Activated naive CD4-positive, alpha-beta T cell treated with Interleukin-2 at 50 U/mL for 16 hours (primary cell): ENCODE measurements at places on chromosomes 6 and 20.

DNA sequence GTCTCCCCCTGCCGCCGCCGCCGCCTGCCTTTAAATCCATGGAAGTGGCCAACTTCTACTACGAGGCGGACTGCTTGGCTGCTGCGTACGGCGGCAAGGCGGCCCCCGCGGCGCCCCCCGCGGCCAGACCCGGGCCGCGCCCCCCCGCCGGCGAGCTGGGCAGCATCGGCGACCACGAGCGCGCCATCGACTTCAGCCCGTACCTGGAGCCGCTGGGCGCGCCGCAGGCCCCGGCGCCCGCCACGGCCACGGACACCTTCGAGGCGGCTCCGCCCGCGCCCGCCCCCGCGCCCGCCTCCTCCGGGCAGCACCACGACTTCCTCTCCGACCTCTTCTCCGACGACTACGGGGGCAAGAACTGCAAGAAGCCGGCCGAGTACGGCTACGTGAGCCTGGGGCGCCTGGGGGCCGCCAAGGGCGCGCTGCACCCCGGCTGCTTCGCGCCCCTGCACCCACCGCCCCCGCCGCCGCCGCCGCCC, 474 bp downstream of the CEBPB start:
- DNase-seq, result peak; percentile 64

DNA sequence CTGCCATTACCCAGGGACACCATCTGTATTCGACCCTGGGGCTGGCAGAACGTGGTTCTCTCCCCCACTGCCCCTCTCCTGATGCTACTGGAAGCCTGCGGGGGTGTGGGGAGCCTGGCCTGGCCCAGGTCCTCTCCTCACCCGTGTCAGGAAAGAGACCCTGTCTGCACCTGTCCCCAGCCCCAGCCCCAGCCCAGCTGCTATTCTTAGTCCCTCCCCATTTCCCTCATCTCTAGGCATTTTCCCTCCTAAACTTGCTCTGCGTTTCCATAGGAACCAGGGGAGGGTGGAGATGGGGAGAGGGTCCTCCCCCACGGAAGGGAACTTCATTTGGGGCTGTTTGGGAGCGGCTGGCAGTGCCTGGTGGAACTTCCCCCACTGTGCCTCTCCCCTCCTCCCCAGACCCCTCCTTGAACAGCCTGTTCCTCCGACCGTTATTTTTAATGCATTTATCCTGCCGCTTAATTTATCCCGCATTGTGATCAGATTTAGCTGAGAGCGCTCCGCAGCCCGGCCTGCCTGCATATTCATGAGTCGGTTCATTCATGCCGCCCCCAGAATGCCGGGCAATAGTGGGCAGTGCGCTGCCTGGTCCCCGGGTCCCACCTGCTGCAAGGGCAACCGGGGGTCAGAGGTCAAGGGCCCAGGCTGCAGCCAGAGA, 31.8 kb upstream of the DLGAP4 start:
- DNase-seq, result no peak

DNA sequence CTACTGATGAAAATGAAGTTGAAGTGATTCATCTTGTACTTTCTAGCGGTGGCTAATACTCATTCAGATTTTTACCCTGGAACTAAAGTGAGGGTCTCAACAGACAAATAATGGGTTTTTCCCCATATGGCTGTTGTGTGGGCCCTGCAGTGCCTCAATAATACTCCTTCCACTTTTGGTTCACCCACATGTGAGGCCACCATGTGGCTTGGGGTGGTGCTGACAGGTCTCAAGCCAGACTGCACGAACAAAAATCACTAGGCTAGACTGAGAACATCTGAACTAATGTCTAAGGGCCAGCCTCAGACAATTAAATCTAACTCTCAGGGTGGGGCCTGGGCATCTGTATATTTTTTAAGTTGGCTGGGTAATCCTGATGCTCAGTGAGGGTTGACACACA, 7.9 kb upstream of the COL12A1 start:
- DNase-seq, result peak; percentile 10

- DNase-seq, result no peak
Observed at GRCh38 chr6:144190080-144190479, 39.8 kb downstream of the STX11 start.

- DNase-seq, result no peak
Observed at GRCh38 chr6:1729133-1729749, 119.5 kb downstream of the FOXC1 start.

- no peak for DNase-seq
Observed at GRCh38 chr6:139422105-139423036, 47.9 kb upstream of the CITED2 start.

DNA sequence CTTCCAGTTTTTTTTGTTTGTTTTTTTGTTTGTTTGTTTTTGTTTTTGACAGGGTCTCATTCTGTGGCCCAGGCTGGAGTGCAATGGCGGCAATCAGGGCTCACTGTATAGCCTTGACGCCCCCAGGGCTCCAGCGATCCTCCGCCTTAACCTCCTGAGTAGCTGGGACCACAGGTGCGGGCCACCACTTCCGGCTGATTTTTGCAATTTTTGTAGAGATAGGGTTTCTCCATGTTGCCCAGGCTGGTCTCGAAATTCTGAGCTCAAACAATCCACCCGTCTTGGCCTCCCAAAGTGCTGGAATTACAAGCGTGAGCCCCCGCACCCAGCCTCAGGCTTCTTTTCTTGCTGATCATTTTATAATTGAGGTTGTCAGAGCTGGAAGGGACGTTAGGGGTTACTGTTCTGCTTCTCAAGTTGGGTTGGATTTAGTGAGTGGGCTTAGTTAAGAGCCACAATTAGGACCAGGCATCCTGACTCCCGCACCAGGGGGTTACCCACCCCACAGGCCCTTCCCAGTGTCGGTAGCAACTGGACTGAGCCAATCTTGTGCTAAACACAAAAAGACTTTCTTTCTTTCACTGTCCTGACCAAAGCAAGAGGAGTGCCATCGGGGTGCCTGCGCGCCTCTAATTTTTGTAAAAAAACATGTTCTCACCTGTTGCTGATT, 13.1 kb upstream of the ZSCAN9 start:
- DNase-seq, result no peak

GRCh38 chr6:51336185-51336584, 517.5 kb downstream of the TFAP2B start:
- no peak for DNase-seq

DNA sequence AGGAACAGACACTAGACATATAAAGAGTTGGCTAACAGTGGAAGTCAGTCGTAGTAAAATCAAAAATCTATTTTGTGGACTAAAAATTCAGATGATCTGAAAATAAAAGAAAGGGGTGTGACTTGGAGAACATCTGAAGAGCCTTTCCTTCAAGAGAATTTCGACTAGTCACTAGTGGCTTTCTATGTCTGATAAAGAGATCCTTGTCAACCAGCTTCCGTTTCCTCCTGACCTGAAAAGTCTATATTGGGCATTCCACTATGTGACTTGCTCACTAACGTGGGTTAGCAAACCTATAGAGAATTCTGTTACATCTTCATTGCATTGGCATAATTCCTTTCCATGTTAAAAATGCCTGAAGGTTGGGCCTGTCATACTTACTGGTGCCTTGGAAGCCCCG, 25.9 kb downstream of the TRAF3IP2 start:
- no peak for DNase-seq

DNA sequence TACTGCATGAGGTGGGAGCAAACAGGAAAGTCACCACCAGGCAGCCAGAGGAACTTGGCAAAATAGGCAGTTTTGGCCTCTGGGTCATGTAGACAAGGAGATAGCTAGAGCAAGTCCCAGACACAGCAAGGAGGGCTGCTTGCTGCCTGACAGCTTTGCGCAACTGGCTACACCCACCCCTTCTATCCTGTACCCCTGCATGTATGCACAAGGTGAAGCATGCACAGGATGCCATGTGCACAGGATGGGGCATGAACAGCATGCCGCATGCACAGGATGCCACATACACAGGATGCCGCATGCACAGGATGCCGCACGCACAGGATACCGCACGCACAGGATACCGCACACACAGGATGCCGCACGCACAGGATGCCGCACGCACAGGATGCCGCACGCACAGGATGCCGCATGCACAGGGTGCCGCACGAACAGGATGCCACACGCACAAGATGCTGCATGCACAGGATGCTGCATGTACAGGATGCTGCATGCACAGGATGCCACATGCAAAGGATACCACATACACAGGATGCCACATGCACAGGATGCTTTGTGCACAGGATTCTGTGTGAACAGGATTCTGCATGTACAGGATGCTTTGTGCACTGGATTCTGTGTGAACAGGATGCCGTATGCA, 104.9 kb upstream of the IYD start:
- DNase-seq, result peak; percentile 35

GRCh38 chr6:109794201-109794923, 103.3 kb downstream of the FIG4 start:
- DNase-seq, result no peak

- peak; percentile 78 for DNase-seq
Observed at GRCh38 chr6:6676910-6677441, 88.5 kb downstream of the LY86 start.

DNA sequence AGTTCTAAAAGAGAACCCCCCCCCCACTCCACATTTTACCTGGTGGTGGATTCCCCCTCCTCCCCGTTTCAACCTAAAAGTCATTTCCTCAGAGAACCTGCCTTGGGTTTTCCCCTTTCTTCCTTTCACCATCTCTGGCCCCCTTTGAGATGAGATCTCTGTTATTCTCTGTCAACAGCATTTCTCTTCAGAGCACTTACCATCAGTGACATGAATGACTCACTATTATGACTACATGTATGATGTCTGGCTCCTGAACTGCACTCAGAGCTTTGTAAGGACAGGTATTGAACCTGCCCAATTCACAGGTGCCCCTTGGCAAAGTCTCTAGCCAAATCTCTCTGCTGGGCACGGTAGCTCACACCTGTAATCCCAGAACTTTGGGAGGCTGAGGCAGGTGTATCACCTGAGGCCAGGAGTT, 61.4 kb upstream of the JARID2 start:
- peak; percentile 17 for DNase-seq

DNA sequence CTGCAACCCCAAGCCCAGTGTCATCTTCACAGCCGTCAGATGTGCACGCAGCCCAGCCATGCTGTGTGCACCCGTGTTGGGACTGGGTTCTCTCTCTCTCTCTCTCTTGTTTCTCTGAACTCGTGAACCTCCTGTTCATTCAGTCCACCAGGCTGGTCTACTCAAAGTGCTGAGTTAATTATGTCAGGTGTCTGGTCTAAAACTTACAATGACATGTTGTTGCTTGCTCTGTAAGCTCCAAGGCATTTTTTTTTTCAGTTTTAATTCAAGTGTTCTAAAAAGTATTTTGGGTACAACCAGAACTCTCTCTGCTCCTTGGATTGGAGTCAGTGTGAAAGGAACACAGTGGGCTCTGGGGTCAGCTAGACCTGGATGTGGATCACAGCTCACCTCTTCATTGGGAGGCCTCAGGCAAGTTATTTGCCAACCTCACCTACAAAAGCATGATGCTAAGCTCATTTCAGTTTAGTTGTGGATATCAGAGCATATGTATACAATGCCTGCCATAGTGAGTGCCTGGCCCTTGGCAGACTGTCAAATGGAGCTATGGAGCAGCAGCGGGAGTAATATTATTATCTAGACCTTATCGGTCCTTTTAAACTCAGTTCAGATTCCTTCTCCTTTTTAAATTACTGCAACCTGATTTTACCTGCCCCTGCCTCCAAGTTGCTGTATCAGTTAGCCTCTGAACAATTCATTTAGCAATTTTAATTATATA, 59.5 kb downstream of the PLEKHG1 start:
- no peak for DNase-seq
